CD4-positive, alpha-beta T cell treated with Interleukin-15 for 4 hours (primary cell): ENCODE measurements at places on chromosomes 1 and 21.

- no peak for DNase-seq
Observed at GRCh38 chr1:117818456-117818855, 111.0 kb downstream of the GDAP2 start.

- no peak for DNase-seq
Observed at GRCh38 chr1:220817907-220818306, 31.2 kb downstream of the MTARC1 start.

- DNase-seq = no peak
Observed at GRCh38 chr21:42404539-42404938, 837 bp downstream of the UBASH3A start.

DNA sequence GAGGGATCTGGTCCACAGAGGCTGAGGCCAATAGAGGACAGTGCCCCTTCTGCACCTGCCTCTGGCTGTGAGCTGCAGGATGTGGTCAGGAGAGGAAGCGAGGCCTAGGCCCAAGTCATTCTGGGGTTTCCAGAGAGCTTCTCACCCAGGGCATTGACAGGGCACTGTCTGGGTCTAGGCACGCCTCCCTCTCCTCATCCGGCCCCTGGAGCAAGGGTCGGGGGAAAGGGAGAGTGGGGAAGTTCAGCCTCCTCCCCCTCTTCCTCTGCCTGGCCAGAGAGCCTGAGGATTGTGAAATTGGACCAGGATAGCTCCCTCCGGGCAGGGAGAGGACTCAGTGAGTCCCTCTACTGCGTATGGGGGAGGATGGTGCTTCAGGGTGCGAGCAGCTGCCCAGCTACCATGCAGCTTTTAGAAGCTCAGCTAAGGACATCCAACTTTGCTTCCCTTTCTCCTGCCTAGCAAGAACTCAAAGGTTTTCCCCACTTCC, 6.3 kb upstream of the INAVA start:
- DNase-seq = peak; percentile 60
